ENCODE measurements at places on chromosomes 12 and 14. TPM values are rescaled to one million over a fixed set of nuclear protein-coding genes. Genes with fewer than 3 reads are reported as not detected.

DNA sequence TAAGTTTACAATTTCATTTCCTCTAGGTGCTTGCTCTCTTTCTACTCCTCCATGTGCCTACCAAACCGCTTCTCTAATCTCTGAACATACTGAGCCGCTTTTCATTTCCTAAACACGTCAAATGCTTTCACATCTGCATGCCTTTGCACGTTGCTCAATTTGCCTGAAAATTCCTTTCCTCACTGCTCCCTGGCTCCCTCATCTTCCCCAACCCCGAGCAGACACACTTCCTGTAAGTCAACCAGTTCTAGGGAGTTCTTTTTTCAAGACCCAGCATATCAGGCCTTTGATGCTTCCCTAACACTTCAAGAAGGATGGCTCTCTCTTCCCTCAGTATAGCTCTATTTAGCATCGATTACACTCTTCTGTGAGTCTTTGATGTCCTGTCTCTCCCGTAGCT lies 50.3 kb downstream of the LMO3 start:
- H3K27ac ChIP-seq: no peak overlapping the region
- DNase-seq: peak; percentile 87
- no peak overlapping the region for H3K4me3 ChIP-seq
- H3K36me3 ChIP-seq: no peaks in the 10 kb centered on the region
- H3K27me3 ChIP-seq: no peaks in the 10 kb centered on the region

DDN gene
- polyA plus RNA-seq: 0.22 TPM

DNA sequence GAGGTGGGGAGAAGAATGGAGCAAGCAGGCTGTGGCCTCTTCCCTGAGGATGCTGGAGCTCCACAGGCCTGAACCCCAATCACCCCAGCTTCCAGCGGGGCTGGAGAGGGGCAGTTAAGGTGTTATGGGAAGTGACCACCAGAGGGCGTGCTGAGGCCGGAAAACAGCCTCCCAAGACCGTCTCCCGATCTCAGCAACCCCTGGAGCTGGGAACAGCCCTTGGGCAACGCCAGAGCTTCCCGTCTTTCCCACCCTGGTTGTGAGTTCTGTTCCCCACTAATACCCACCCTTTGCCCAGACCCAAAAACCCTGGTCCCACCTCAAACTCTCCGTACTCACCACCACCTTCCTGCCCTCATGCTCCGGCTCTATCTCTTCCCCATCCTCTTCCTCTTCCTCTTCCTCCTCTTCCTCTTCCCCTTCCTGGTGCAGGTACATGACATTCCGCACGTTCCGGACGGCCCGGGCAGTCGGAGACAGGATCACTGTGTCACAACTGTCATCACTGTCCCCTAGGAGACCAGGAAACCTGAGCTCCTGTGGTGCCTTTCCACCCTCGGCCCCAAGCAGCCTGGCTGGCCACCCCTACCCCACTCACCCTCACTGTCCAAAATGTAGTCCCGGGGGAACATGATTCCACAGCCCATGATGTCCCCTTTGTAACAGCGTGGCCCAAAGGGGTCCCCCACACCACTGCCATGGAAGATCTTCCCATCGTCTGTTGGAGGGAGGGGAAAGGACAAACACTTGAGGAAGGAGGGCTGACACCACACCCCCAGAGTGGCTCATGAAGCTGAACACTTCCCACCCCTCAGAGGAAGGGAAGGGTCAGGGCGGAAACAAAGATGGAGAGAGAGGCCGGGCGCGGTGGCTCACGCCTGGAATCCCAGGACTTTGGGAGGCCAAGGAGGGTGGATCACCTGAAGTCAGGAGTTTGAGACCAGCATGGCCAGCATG lies 12.9 kb downstream of the SPRYD3 start:
- H3K27me3 ChIP-seq: no peaks in the 10 kb centered on the region
- peak; percentile 81 for DNase-seq
- H3K4me3 ChIP-seq: no peak overlapping the region
- H3K4me1 ChIP-seq: peaks cover 32% of the 10 kb centered on the region

DNA sequence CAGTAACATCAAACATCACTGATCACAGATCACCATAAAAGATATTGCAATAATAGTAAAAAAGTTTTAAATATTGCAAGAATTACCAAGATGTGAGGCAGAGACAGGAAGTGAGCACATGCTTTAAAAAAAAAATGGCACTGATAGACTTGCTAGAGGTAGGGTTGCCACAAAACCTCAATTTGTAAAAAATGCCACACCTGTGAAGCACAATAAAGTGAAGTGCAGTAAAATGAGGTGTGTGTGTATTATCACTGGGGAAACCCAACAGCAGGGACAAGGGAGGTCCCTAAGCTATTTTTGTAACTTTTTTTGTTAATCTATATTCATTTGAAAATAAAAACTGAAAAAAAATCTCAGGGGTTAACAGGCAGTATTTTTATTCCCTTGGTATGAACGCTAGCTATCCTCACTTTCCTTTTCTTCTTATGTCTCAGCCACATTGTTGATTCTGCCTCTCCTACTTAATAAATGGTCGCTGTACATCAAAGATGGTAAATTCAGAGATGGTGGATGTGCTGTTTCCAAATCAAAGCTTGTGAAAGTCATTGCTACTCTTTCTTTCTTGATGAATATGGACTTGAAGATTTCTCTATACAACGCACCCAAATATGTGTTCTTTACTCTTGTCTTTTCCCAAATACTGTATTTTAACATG lies 14.0 kb upstream of the KLRD1 start:
- H3K36me3 ChIP-seq: no peaks in the 10 kb centered on the region
- peaks cover 17% of the 10 kb centered on the region for H3K27me3 ChIP-seq
- H3K27ac ChIP-seq: no peak overlapping the region
- DNase-seq: no peak
- H3K4me1 ChIP-seq: no peaks in the 10 kb centered on the region

DNA sequence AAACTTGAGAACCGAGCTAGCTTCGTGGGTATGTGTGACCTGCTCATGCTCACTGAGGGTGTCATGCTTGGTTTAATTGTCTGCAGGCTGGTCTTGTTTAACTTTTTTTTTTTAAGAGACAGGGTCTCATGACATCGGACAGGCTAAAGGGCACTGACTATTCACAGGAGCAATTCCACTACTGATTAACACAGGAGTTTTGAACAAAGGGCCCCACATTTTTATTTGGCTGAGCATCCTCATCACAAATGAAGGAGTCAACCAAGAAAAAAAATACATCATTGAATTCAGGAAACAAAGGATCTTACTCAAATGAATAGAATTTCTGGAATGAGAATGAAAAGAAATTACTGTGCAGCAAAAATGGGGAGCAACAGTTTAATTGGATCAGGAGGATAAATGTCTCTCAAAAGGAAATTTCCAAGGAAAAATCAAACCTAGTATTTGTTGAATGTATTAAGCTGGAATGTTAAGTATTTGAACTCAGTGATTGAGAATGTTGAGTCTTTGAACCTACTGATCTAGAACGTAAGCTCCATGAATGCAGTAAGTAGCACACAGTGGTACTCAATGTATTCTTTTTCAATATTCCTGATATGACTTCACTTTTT lies 20.8 kb upstream of the PYROXD1 start:
- H3K27me3 ChIP-seq: no peaks in the 10 kb centered on the region
- peak; percentile 42 for DNase-seq
- H3K27ac ChIP-seq: no peak overlapping the region
- no peaks in the 10 kb centered on the region for H3K36me3 ChIP-seq
- no peak overlapping the region for H3K4me3 ChIP-seq
- H3K4me1 ChIP-seq: no peaks in the 10 kb centered on the region

DNA sequence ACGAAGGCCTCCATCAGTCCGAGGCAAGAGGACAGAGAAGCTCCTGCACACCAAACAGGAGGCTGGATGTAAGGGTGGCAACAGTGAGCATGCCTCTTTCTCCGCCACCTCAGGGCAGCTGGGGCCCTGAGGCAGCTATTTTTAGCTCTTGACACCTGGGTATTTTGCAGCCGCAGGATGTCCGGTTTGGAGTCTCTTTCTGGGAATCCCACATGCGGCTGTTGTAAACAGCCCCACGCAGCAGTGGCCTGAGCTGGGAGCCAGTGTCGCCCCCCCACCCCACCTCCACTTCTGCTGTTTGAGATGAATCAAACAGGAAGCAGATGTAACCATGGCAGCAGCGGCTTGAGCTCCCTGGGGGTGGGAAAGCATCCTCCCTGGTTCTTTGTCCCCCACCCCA lies 11.7 kb downstream of the HDAC7 start:
- no peaks in the 10 kb centered on the region for H3K27me3 ChIP-seq
- peaks cover 22% of the 10 kb centered on the region for H3K36me3 ChIP-seq
- peak; percentile 68 for DNase-seq
- peaks cover 67% of the 10 kb centered on the region for H3K4me1 ChIP-seq

Measured in IMR-90 (cell line).